Effector CD4-positive, alpha-beta T cell (primary cell): ENCODE measurements at places on chromosomes 12 and 14.

- DNase-seq: no peak
Measured at GRCh38 chr12:47876440-47876960, 28.3 kb downstream of the VDR start.

- DNase-seq: no peak
Measured at GRCh38 chr12:106254724-106255123, 6.9 kb upstream of the CKAP4 start.

DNA sequence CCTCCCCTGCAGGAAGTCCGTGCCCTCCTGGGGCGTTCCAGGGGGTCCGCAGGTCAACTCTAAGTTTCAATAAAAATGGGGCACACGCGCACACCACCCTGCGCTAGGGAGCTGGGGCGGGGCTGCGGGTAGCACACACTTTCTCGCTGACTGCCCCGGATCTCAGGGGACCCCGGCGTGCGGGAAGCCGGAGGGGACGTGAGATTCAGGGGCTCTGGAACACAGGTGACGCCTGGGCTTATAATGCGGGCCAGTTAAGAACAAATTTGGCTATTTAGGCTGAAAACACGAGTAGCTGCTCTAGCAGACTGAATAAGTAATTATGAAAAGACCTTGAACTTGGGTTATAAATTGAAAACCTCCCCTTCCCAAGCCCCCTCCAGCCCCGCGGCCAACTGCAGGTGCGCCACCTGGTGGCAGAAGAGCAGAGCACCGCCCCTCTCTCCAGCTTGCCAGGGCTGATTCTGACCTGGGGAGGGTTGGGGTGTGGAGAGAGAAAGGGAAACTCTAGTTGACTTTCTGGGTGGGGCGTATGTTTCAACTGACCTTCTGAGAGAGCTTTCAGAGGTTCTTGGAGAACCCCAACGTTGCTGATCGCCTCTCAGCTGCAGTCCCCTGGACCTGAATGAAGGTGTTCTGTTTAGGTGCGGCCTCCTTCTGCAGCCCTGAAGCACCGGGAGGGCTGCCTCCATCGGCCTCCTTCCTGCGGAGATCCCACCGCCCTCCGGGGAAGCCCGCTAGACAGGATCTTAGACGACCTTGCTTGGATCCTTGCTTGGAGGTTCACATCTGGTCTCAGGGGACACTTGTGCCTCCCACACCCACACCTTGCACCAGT lies 118.4 kb upstream of the EVL start:
- DNase-seq: peak; percentile 47

GRCh38 chr12:45039757-45040156 lies 11.1 kb downstream of the DBX2 start:
- DNase-seq: no peak

- DNase-seq: no peak
Measured at GRCh38 chr12:57765698-57766463, 997 bp downstream of the CYP27B1 start.
